ENCODE measurements at places on chromosomes 7 and 10. TPM values are rescaled to one million over a fixed set of nuclear protein-coding genes. Genes with fewer than 3 reads are reported as not detected.

Gene HOXA10
- total RNA-seq: 21.1 TPM

DNA sequence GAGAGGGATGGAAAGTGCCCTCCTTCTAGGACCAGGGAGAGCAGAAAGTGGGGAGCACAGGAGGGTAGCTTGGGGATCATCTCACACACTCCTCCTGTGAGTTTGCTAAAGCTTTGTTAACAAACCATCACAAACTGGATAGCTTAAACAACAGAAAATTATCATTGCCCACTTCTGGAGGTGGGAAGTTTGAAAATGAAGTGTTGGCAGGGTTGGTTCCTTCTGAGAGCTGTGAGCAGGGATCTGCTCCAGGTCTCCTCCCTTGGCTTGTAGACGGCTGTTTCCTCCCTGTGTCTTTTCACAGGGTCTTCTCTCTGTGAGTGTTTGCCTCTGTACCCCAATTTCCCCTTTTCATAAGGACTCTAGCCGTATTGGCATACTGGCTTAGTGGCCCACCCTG, 32.0 kb upstream of the CXCL12 start:
- peak overlapping the region; percentile 77 for H3K27ac ChIP-seq
- DNase-seq: no peak
- H3K27me3 ChIP-seq: no peaks in the 10 kb centered on the region
- H3K36me3 ChIP-seq: no peaks in the 10 kb centered on the region

DNA sequence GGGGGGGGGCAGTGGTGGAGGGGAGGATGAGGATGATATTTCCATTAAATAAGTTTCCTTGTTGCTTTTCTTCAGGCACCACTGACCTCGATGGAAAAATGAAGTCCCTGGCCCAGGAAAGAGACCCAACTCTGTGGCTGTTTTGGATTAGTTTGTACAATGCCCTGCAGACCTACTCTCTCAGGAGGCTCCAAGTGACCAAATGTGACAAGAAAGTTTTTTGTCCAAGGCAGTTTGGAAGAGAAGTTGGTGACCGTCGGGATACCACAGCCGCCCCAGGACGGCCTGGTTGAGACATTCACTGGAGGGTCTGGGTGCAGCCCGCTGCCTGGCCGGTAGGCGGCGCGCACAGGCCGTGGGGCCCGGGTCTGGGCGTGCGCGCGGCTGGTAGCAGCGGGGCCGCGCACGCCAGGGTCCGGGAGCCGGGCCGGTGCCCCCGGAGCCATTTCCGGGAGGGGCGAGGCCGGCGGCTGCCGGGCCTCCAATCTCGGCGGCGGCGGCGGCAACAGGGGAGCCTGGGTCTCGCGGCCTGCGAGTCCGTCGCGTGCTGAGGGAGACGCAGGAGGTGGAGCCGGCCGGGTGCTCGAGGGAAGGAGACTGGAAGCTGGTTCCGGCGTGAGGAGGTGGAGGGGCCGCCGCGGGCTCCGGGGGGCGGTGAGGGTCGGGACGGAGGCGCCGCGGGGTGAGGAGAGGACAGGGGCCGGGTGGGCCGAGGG, at the start of gene SGPL1:
TSS of gene SGPL1 (plus strand) at position 445 of the 716 bp plus-strand sequence. CDS start 906 bp downstream, outside the sequence.
- peak; percentile 87 for DNase-seq
- no peaks in the 10 kb centered on the region for H3K4me1 ChIP-seq
- peak within 1 kb of the TSS; percentile 63 for H3K4me3 ChIP-seq
- H3K27ac ChIP-seq: peak within 1 kb of the TSS; percentile 92
- no peaks in the 10 kb centered on the region for H3K27me3 ChIP-seq
- H3K36me3 ChIP-seq: no peaks in the 10 kb centered on the region

Gene YAE1
- total RNA-seq: 24.6 TPM

All from breast epithelium (tissue), 4 donors.